ENCODE measurements at places on chromosomes 4 and X. TPM values are rescaled to one million over a fixed set of nuclear protein-coding genes. Genes with fewer than 3 reads are reported as not detected.

DNA sequence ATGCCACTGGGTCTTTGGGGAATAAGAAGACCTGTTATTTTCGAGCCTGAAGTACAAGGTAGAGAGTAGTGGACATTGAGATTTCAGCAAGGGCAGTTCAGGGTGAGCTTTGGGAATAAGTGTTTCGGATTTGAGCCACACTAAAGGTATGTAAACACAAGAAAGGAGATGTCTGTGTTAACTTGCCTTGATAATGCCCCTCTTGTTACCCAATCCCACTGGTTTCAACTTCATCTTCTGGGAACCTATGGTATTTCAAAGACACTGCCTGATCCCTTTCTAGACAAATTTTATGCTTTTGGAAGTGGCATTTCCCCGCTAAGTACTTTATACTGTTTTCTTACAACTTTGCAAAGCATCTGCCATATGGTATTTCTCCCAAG, 79.4 kb downstream of the SLC9A6 start:
- DNase-seq, result no peak

DNA sequence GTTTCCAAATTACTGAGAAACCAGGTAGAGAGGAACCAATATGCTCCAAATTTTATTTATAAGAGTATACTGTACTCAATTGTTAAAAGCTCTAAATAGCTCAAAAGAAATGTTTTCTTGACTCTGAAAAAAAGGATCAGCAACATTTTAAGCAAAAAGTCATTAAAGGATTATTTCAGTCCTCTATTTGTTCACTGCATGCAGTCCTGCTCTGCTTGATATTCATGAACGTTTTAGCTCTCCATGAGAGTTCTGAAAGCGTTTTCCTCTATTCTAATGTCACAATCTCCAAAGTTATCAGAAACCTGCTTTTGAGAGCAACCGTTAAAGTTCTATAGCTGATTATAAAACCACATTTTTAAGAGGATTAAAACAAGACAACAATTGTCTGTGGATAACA, 110.5 kb downstream of the APOOL start:
- DNase-seq, result no peak

GRCh38 chr4:157977086-157977485, 195.7 kb downstream of the GASK1B start:
- no peak for DNase-seq

GRCh38 chrX:72436010-72436409, 130.3 kb upstream of the CITED1 start:
- DNase-seq, result no peak

DNA sequence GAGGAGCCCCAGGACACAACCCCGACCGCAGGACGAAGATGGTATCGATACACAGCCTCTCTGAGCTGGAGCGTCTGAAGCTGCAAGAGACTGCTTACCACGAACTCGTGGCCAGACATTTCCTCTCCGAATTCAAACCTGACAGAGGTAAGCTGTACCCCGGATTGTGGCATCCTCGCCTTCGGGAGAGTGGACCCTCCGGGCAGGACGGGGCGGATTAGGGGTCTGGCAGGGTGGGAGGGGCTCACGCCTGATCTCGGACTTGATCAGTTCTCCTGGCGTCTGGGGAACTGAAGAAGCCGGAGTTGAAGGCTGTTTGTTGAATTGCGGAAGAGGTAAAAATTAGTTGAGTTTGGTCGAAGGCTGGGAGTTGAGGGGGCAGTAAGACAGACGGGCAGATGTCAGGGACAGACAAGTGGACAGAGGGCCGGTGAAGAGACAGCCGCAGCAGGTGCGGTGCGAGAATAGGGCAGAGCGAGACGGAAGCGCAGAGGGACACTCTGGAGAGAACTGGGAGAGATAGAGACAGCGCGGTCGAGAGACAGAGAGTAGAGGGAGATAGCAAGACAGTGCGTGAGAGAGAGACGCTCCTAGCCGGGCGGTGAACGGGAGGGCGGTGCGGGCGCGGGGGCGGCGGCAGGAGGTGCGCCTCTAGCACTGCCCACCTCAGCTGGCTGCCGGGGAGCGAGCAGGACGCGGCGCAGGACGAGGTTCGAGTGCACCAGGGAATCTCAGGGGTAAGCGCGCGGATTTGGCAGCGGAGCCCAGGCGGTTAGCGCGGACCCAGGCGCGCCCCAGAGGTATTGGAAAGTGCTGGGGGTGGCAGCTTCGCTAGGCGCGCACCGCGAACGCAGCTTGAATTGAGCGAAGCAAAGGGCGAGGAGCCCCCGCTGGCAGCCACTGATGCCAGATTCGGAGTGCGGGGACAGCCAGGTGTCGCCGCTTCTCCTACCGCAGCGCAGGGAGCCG, 23.9 kb downstream of the ARHGAP36 start:
- no peak for DNase-seq

- DNase-seq, result no peak
Observed at GRCh38 chr4:125486351-125486750, 171.6 kb downstream of the FAT4 start.

BMPR1B gene
- total RNA-seq, result 0.21 TPM

FGF2 gene
- 16.6 TPM for total RNA-seq

PLP1 gene
- not detected for total RNA-seq

All from pulmonary artery endothelial cell (primary cell).